Amniotic stem cell (primary cell): ENCODE measurements at places on chromosomes 3 and 15.

- DNase-seq = no peak
Observed at GRCh38 chr3:112011376-112011940, 12.7 kb downstream of the TAGLN3 start.

GRCh38 chr3:134652409-134652831 is 1.6 kb upstream of the KY start:
- DNase-seq = no peak

- no peak for DNase-seq
Observed at GRCh38 chr15:56806148-56806536, 72.8 kb upstream of the ZNF280D start.

DNA sequence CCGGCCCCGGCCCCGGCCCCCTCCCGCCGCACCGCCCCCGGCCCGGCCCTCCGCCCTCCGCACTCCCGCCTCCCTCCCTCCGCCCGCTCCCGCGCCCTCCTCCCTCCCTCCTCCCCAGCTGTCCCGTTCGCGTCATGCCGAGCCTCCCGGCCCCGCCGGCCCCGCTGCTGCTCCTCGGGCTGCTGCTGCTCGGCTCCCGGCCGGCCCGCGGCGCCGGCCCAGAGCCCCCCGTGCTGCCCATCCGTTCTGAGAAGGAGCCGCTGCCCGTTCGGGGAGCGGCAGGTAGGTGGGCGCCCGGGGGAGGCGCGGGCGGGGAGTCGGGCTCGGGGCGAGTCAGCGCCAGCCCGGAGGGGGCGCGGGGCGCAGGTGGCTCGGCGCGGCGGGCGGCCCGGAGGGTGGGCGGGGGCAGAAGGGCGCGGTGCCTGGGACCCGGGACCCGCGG is 352 bp downstream of the CHRD start:
- peak; percentile 17 for DNase-seq

- DNase-seq = no peak
Observed at GRCh38 chr3:29775340-29775739, 494.5 kb downstream of the RBMS3 start.

DNA sequence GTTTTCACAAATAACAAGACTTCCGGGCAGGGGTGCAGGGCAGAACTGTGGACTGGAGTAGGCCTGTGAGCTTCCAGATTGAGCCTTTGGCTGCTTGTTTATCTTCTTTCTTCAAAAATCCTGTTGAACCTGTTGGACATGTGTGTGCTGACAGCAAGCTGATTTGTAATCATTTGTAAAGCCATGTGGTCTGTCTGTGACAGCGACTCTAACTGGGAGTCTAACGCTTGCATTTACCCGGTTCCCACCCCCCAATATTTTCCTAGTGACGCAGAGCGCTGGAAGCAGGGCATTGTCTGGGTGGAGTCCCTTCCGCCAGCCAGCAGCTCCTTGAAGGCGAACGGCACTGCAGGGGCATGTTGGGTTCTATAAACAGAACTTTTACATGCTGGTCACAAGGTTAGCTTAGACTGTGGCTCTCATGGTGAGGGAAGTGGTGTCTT is 85.7 kb upstream of the MYZAP start:
- DNase-seq = no peak

DNA sequence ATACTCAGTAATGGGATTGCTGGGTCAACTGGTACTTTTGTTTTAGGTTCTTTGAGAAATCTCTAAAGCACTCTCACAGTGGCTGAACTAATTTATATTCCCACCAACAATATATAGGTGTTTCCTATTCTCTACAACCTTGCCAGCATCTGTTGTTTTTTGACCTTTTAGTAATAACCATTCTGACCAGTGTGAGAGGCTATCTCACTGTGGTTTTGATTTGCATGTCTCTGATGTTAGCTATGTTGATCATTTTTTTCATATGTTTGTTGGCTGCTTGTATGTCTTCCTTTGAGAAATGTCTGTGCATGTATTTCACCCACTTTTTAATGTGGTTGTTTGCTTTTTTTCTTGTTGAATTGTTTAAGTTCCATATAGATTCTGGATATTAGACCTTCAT is 98.2 kb upstream of the DCBLD2 start:
- DNase-seq = no peak

DNA sequence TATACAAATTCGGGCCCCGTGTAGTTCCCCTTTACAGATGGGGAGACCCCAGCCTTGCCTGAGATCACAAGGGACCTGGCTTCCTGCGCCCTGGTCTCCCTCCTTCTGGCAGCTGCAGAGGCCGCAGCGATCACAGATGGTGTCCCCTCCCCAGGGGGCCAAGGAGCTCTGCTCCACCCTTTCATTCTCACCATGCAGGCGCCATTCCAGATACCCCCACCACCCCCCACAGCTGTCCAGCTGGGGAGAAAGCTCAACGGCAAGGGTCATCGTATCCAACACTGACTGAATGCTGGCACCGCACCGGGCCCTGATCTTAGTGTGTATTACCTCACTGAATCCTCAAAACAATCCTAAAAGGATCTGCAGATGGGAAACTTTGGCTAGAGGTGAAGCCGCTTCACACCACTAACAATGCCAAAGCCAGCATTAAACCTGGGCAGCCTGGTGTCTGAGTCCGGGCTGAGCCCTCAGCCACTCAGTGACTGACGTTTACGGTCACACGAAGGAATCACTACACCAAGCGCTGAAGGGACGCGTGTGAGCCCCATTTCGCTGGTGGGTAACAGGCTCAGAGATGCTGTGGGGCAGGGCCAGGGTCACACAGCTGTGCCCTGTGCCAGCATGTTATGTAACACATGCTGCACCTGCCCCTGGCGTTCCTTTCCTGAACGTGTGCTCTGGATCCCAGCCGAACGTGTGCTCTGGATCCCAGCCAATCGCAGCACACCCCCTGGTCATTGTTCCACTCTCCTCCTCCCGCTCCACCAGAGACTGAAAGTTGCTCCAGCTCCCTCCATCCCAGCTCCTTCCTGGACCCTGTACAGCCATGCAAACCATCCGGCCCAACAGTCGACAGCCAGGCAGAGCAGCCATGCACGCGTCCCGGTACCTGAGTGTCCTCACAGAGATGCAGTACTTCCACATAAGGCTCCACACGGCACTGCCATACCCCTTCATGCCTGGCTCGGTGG is 51.8 kb downstream of the IQSEC1 start:
- no peak for DNase-seq

DNA sequence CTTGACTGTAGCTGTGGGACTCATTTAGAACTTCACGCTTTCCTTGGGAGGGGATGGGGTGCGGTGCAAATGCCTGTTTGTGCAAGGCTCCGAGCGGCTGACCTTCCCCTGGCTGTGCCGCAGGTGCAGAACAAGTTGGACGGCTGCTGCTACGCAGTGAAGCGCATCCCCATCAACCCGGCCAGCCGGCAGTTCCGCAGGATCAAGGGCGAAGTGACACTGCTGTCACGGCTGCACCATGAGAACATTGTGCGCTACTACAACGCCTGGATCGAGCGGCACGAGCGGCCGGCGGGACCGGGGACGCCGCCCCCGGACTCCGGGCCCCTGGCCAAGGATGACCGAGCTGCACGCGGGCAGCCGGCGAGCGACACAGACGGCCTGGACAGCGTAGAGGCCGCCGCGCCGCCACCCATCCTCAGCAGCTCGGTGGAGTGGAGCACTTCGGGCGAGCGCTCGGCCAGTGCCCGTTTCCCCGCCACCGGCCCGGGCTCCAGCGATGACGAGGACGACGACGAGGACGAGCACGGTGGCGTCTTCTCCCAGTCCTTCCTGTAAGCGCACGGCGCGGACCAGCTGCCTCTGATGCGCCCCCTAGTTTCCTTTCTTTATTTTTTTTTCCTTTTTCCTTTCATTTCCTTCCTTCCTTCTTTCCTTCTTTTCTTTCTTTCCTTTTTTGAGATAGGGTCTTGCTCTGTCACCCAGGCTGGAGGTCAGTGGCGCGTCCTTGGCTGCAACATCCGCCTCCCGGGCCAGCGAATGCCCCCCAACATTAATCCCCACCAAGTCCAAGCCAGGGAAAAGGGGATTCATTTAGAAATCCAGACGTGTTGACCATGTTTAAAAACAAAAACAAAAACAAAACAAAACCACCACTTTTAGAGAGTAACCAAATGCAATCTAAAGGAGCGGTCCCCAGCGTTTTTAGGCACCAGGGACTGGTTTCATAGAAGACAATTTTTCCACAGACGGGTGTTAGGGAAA is 42.7 kb downstream of the EIF2AK4 start:
- peak; percentile 42 for DNase-seq

DNA sequence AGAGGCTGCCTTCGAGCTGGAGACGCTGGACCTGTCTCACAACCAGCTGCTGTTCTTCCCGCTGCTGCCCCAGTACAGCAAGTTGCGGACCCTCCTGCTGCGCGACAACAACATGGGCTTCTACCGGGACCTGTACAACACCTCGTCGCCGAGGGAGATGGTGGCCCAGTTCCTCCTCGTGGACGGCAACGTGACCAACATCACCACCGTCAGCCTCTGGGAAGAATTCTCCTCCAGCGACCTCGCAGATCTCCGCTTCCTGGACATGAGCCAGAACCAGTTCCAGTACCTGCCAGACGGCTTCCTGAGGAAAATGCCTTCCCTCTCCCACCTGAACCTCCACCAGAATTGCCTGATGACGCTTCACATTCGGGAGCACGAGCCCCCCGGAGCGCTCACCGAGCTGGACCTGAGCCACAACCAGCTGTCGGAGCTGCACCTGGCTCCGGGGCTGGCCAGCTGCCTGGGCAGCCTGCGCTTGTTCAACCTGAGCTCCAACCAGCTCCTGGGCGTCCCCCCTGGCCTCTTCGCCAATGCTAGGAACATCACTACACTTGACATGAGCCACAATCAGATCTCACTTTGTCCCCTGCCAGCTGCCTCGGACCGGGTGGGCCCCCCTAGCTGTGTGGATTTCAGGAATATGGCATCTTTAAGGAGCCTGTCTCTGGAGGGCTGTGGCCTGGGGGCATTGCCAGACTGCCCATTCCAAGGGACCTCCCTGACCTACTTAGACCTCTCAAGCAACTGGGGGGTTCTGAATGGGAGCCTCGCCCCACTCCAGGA is 21.1 kb downstream of the NRROS start:
- DNase-seq = no peak

- DNase-seq = peak; percentile 40
Observed at GRCh38 chr3:170751083-170751898, 118.7 kb downstream of the RPL22L1 start.

DNA sequence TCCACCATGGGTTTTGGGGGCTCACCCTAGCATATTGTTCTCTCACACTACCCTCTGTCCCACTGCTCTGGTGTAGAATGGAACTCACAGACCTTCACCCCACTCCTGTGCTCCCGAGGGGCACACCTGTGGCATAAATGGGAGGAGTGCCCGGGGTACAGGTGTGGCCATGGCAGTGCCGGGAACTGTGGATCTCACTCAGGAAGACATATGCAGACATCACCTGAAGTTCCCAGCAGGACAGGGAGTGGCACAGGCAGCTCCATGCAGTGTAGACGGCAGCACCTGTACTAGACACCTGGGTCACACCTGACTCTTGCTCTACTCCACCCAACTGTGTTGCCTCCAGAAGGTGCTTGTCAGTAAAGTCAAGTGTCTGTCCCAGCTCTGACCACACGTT is 57.6 kb upstream of the MRPS22 start:
- DNase-seq = no peak

GRCh38 chr3:20563251-20563650 is 377.2 kb upstream of the SGO1 start:
- DNase-seq = no peak

GRCh38 chr15:82963471-82964341 is 11.2 kb upstream of the HOMER2 start:
- no peak for DNase-seq

DNA sequence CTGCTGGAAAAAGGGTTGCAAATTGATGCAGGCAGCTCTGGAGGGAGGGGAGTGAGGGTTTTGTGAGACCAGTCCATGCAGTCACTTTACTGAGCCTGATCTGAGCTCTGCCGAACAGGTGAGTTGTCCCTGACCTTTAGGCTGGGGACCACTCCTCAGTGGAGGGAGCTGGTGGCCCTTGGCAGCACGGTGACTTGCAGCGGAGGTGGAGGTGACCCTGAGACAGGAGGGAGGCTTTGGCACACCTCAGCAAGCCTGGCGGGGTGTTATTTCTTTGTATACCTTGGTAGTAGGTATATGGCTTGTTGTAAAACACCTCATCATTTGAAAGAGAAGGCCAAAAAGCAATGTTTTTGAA is 43.5 kb downstream of the FGD5 start:
- DNase-seq = no peak

- no peak for DNase-seq
Observed at GRCh38 chr3:74402821-74403220, 211.6 kb downstream of the CNTN3 start.

DNA sequence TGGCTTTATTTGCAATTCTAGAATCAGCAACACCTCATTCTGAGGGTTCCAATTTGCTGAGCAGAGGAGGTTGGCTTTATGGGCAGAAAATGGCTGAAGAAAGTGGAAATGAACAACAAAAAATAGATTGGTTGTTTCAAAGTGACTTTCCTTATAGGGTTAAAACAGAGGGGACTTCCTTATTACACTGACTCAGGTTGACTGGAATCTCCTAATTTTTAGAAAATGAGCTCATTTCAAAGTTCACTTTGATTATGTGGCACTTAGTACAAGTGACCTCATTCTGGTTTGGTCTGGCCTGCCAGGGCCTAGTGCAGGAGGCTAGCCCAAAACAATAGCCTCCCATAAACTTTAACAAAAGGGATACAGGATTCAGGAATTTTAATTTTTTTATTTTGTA is 41.4 kb downstream of the NFKBIZ start:
- no peak for DNase-seq

GRCh38 chr3:137008131-137008530 is 50.3 kb downstream of the IL20RB start:
- DNase-seq = no peak

DNA sequence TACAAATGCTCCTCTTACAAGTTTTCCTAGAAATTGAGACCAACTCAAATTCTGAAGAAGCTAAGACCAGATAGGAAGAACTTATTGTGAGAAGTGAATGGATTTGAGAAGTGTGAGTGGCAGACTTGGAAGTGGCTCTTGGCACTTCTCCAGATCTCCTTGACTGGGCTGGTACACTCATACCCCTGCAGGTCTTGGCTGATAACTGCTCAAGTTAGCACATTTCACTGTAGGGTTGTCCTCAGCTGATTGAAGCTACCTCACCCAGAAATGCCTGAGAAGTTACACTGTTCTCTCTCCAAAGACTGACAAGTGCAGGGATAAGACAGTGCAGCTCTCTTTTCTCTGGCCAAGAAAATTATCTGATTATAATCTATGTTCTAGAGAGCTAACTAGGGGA is 16.5 kb upstream of the CLDN1 start:
- no peak for DNase-seq

- no peak for DNase-seq
Observed at GRCh38 chr3:70176224-70176623, 136.2 kb downstream of the MDFIC2 start.

GRCh38 chr3:154718053-154718452 is 288.1 kb upstream of the GPR149 start:
- DNase-seq = no peak

- DNase-seq = no peak
Observed at GRCh38 chr3:127101411-127102187, 91.3 kb upstream of the PRR23E start.
